NCI-H446 (cell line): ENCODE measurements at places on chromosomes 4 and X.

DNA sequence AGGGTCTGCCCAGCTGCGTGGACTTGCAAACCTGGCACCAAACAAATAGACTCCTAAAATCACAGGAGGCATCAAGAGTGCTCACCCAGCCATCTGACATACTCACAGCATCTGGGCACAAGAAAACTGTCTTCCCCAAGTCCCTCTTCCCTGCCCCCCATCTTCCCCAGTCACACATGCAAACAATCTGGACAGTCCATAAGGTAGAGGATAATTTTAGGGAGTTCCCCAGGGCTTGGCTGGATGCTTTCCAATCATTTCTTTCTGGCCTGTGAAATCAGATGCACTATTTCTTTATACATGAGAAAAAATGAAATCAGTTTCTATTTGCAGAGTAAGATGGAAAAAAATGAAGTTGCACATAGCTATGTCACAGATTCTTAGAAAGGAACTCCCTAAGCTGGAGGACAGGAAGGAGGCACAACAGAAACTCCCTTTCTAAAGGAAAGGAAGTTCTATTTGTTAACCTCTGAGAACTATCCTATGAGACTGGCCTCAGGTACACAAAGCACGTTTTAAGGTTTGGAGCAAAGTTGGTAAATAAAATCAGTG, 342.3 kb downstream of the HNRNPD start:
- DNase-seq, result no peak

DNA sequence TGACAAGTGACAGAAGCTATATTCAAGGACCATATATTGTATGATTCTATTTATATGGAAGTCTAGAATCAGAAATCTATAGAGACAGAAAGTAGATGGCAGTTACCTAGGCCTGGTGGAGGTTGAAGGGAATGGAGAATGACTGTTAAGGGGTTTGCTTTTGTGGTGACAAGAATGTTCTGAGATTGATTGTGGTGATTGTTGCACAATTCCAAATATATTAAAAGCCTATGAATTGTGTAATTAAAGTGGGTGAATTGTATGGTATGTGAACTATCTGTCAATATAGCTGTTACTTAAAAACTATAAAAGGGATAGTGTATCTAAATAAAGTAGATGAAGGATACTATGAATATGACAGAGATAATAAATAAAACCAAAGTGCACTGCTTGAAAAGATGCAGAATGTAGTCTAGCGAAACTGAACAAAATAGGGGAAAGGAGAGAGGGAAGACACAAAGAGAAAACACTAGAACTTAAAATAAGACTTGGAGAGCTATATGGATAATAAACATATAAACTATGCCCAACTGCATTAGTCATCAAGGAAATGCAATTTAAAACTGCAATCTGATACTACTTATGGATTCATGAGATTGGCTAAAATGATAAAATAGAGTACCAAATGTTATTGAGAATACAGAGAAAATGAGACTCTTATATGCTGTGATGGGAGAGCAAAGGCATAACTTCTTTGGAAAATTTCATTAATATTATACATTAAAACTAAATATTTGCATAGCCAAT, 82.1 kb upstream of the BANK1 start:
- no peak for DNase-seq

GRCh38 chr4:89000844-89001360, 56.1 kb downstream of the FAM13A start:
- peak; percentile 71 for DNase-seq

DNA sequence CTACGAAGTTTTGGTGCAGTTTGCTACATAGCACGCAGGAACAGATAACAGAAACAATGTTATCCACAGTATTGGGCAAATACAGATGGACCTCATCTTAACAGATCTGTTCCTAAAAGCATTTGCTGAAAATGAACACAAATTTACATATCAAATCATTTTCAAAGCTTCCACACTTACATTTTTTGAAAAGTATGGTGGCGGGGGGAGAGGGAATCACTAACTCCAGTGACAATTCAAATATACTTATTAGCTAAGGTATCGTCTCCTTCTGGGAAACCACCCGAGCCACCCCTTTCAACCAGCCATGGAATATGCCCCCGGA, 175.0 kb downstream of the NSUN7 start:
- no peak for DNase-seq

DNA sequence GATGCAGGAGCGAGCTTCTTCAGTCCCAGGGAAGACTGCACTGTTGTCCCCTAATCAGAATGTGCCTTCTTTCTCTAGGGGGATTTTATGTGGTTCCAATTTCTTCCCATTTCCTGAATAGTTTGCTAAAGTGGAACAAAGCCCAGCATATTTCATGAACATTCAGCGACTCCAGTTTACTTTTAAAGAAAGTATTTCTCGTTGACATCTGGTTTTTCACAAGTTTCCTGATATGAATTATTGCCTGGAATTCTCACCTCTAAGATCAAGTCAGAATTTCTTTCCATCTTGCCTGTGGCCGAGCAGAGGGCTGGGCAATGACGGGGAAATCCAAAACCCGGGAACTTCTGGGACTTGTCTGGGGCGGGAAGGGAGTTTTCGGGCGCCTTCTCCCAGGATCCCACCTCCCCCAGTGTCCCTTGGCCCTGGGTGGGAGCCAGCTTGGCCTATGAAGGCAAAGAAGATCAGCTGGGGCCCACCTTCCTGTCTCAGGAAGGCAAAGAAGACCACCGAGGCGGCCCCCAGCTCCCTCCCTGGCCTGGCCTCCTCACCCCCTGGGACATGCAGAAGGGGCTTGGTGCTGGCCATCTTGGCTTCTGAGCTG, 15.4 kb downstream of the SORCS2 start:
- DNase-seq, result no peak

DNA sequence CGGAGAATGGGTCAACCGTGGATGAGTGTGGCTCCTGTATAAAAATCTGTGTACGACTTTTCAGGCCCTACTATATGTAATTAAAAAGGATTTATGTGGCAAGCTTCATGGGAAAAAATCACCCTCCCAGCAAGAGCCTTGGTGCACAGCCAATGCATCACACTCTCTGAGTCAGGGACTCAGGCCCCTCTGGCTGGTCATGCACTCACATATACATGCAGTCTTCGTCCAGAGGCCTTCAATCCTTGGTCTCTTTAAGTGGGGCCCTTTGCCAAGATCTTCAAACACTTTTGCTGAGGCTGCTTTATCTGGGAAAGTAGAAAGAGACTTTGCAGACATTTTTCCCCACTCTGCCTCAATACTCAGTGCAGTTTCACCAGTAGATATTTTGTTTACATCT, 311.4 kb upstream of the FSTL5 start:
- DNase-seq, result no peak

- DNase-seq, result no peak
These were observed 252.7 kb downstream of the SPRY1 start for GRCh38 chr4:123649250-123649644.

DNA sequence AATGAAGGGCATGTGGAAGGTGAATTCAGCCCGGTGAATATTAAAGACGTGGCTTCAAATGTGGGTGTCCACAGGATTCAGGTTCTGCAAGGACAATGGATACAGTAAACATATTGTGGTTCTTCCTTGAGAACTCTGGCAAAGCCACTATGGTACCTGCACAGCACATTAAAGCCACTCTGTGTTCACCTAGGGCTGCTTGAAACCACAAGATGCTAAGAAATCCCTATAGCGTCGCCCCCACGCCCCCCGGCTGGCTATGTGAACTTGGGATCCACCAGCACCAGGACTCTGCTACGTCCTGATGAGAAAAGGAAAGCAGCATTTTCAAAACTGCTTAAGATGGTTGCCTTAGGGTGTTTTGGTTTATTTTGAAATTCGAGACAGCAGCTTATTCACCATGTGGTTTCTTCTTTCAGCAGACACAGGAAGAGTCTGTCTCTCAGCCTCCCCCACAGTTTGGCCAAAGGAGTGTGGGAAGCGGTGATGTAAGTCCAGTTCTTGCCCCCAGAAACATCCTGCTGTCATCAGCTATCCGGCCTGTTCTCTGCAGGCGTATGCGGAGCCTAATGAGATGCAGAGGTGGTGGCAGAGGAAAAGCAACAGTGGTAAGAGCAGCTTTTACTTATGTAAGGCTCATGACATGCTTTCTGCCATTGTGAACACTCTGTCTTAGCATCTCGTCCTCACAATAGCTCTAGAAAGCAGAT, 111.5 kb downstream of the AFAP1 start:
- no peak for DNase-seq

GRCh38 chr4:108048157-108048556, 58.5 kb downstream of the HADH start:
- DNase-seq, result no peak

DNA sequence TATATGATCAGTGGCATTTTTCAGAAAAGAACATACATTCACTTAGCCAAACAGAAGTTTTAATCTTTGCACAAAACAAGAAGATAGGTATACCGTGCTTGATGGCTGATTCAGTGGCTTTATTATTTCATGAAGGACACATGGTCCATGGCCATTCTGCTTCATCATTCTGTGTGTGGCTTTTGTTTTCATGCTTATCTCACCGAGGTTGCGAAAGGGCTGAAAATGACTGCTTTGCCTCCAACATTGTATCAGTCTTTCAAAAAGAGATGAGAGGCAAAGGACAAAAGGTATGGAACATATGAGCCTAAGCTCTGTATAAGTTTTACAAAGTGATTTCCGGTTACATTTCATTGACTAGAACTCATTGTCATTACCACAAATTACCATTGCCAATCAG, 541.1 kb downstream of the RAB28 start:
- no peak for DNase-seq

DNA sequence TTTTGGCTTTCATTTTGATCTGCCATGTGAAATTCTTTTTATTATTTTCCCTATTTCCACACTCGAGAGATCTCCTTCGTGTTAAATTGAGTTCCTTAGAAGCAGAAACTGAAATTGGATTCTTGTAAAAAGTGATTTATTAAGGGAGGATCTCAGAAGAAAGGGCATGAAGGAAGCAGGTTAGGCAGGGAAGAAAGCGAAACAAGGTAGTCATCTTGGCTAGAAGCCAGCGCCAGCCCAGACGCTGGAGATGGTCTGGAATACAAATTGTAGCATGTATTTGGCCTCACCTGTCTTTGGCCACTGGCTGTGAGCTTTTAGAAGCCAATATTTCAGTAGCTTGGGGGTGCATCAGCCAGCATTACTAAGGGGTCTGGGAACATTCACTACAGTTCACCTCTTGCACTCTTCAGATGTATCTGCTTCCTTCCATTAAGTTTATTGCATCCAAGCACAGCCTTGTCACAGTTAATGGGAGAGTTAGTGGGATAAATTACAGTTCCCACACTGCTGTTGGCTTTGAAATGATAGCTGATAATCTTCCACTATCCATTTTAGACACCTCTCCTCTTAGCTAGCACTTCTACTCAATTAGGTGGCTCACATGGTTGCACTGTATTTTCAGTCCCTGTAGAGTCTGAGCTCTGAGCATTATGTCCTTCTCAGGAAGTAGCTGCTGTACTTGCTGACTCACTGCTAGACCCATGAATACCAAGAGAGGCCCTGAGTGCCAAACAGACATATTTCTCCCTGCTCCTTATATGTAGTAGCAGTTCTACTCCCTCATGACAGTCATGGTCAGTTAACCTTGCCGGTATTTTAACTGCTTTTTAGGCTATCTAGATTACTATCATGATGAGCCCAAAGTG, 14.6 kb downstream of the GRXCR1 start:
- DNase-seq, result no peak

- no peak for DNase-seq
These were observed 97.5 kb downstream of the LIMCH1 start for GRCh38 chr4:41635441-41635840.
